ENCODE measurements at places on chromosomes 4 and X. TPM values are rescaled to one million over a fixed set of nuclear protein-coding genes. Genes with fewer than 3 reads are reported as not detected.

GRCh38 chr4:39712819-39713607, 15.1 kb downstream of the UBE2K start:
- H3K4me1 ChIP-seq = peaks cover 19% of the 10 kb centered on the region
- H3K36me3 ChIP-seq = peaks cover 3% of the 10 kb centered on the region
- no peak for DNase-seq
- peak overlapping the region; percentile 23 for H3K4me3 ChIP-seq
- H3K27me3 ChIP-seq = no peaks in the 10 kb centered on the region
- H3K27ac ChIP-seq = peak overlapping the region; percentile 54

DNA sequence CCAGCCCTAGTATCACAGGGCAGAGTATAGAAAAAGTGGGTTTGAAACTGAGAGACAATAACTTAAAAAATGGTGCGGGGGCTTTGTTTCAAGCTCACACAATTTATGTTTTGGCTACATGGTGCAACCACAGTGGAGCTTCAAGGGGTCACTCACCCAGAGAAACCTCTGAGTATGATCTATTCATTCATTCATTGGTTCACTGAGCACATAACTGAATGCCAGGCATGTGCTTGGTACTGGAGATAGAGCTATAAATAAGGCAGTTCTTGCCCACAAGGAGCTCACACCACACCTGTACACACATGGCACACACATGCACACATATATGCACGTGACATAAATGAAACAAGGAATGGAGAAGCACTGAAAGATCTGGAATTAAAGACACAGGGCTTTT, 171.4 kb downstream of the NHS start:
- H3K4me1 ChIP-seq = peaks cover 9% of the 10 kb centered on the region
- no peak overlapping the region for H3K4me3 ChIP-seq
- H3K27me3 ChIP-seq = no peaks in the 10 kb centered on the region
- H3K27ac ChIP-seq = no peak overlapping the region

DNA sequence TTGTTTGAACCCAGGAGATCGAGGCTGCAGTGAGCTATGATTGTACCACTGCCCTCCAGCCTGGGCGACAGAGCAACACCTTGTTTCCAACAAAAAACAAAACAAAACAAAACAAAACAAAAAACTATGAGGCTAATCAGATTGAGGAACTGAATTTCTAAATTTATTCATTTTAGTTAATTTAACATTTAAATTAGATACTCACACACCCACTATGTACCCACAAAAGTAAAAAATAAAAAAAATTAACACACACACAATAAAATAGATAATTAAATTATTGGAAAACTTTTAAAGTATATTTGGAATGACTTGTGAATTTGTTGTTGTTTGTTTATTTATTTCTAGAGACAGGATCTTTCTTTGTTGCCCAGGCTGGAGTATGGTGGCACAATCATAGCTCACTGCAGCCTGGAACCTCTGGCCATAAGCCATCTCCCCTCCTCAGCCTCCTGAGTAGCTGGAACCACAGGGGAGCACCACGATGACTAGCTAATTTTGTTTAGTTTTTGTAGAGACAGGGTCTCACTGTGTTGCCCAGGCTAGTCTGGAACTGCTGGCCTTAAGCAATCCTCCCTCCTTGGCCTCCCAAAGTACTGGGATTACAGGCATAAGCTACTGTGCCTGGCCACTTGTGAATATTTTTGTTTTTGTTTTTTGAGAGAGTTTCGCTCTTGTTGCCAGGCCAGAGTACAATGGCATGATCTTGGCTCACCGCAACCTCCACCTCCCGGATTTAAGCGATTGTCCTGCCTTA, 9.8 kb upstream of the ZNF157 start:
- no peak overlapping the region for H3K4me3 ChIP-seq
- no peaks in the 10 kb centered on the region for H3K36me3 ChIP-seq
- no peaks in the 10 kb centered on the region for H3K27me3 ChIP-seq
- no peak for DNase-seq

DNA sequence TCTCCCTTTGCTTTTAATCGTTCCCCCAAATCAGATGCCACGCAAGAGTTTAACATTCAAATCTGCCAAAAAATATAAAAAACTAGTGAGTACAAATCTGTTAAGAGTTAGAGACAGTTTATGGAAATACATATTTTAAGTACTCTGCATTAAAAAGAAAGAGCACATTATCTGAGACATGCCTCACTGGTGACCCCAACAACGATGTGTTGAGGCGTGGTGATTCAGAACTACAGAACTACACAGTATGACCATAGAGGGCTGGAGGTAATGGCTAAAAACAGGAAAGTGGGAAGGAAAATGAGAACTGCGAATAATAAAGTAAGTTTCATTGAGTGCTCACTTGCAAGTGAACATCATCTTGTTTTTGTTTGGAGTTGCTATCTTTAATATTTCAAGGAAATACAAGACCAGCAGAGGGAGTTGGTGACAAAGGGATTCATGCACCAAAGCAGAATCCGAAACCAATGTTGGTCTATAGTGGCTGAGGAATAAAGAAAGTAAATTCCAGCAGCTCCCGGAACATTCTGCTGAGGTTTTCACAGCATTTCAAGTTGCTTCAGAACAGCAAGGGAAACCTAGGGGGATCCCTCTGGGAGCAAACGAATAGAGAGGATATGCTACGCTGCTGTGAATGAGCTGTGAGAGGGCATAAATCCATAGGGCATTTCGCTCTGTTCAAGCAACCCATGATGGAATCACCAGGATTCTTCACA, 92.2 kb downstream of the DCHS2 start:
- peak overlapping the region; percentile 4 for H3K4me3 ChIP-seq
- H3K36me3 ChIP-seq = no peaks in the 10 kb centered on the region
- no peak overlapping the region for H3K27ac ChIP-seq
- DNase-seq = no peak

GRCh38 chr4:86038037-86038436, 321.8 kb downstream of the MAPK10 start:
- no peak overlapping the region for H3K27ac ChIP-seq
- H3K27me3 ChIP-seq = no peaks in the 10 kb centered on the region
- H3K36me3 ChIP-seq = no peaks in the 10 kb centered on the region
- no peak for DNase-seq
- no peak overlapping the region for H3K4me3 ChIP-seq
- H3K4me1 ChIP-seq = peaks cover 37% of the 10 kb centered on the region

GRCh38 chrX:69361311-69361845, 142.7 kb upstream of the NALF2 start:
- H3K27ac ChIP-seq = no peak overlapping the region
- peaks cover 20% of the 10 kb centered on the region for H3K4me1 ChIP-seq
- no peak overlapping the region for H3K4me3 ChIP-seq
- no peaks in the 10 kb centered on the region for H3K36me3 ChIP-seq
- H3K27me3 ChIP-seq = peaks cover 10% of the 10 kb centered on the region

DNA sequence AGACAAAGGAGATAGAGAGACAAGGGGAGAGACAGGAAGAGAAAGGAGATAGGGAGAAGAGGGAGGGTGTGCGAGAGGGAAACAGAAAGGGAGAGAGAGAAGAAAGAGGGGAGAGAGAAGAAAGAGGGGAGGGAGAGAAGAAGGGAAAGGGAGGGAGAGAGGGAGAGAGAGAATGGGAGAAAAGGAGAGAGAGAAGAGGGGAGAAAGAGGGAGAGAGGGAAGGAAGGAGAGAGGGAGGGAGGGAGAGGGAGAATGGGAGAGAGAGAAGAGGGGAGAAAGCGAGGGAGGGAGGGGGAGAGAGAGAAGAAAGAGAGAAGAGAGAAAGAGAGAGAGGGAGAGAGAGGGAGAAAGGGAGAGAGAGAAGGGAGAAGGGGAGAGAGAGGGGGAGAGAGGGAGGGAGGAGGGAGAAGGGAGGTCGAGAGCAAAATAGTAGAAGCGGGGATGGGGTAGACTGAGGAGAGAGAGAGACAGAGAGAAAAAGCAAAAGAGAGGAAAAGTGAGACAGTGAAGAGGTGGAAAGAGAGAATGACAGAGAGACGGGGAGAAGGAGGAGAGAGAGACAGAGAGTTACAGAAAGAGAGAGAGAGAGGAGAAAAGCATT, 218.2 kb downstream of the DHRSX start:
- H3K36me3 ChIP-seq = no peaks in the 10 kb centered on the region
- H3K4me1 ChIP-seq = no peaks in the 10 kb centered on the region
- H3K4me3 ChIP-seq = no peak overlapping the region
- no peak for DNase-seq

- no peaks in the 10 kb centered on the region for H3K4me1 ChIP-seq
- H3K4me3 ChIP-seq = no peak overlapping the region
- no peaks in the 10 kb centered on the region for H3K27me3 ChIP-seq
- no peaks in the 10 kb centered on the region for H3K36me3 ChIP-seq
Observed at GRCh38 chrX:125492439-125492838, 172.8 kb downstream of the TEX13C start.

GRCh38 chr4:184787766-184788503, 37.8 kb downstream of the ACSL1 start:
- H3K27ac ChIP-seq = no peak overlapping the region
- H3K36me3 ChIP-seq = peaks cover 10% of the 10 kb centered on the region
- no peak overlapping the region for H3K4me3 ChIP-seq
- no peaks in the 10 kb centered on the region for H3K27me3 ChIP-seq
- no peak for DNase-seq

DNA sequence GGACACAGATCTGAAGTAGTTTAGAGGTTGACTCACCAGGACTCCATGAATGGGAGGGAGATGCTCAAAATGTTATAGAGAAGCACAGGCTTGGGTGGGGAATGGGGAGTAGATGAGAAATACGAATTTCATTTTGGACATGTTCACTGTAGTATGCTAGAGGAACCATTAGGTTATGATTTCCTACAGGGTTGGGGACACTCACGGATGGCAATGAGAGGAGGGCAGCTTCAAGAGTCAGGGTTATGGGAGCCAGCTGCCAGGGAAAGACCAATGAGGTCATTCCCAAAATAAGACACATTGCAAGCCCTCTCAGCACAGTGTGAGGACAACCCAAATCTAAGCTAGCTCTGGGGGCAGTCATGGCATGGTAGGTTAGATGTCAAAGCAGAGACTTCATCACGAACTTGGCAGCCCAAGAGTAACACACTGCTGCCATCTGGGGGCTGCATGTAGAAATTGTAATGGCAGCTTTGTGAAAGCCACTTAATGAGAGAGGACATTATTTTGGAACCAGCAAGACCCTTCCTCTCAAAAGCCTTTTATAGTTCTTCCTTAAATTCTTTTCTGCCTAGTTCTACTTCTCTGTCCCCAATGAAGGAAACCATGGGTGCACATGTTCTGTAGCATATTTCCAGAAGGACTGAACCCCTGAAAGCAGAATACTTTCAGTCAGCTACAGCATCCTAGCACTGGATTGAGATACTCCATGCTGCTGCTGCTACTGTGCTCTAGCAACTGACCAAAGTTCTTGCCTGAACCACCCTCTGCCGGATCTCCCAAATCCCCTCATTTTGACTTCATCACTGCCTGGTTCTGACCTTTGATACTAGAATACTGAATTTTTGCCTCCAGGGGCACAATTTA, 16.2 kb upstream of the ZCCHC12 start:
- no peak overlapping the region for H3K27ac ChIP-seq
- no peak for DNase-seq
- H3K4me1 ChIP-seq = no peaks in the 10 kb centered on the region
- H3K36me3 ChIP-seq = no peaks in the 10 kb centered on the region
- no peaks in the 10 kb centered on the region for H3K27me3 ChIP-seq

DNA sequence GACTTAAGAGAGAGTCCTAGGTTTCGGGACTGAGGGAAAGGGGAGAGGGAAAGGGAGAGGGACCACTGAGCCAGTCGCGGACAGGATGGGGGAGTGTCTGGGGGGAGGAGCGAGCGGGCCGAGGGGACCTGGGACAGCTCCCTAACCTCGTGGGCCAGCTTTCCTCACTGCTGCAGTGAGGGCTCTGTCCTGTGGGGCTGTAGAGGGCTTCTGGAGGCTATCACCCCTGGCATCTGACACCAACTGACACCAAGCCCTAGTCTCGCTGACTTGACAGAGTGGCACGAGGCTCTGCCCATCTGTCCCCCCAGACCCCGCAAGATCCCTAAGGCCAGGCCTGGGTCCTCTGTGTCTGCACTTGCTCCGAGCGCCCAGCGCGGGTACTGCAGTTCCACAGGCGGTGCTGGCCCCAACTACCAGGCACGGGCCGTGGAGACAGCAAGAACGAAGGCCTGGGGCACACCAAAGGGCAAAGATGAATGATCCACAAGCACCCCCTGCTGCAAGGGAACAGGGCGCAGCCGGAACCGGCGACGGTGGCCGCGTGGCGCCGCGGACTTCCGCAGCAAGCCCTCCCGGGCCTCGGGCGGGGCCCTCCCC, 465 bp downstream of the HAUS7 start:
- no peaks in the 10 kb centered on the region for H3K36me3 ChIP-seq
- peak overlapping the region; percentile 75 for H3K4me3 ChIP-seq
- peak; percentile 94 for DNase-seq
- peaks cover 19% of the 10 kb centered on the region for H3K4me1 ChIP-seq
- H3K27ac ChIP-seq = no peak overlapping the region

- H3K36me3 ChIP-seq = no peaks in the 10 kb centered on the region
- H3K27me3 ChIP-seq = no peaks in the 10 kb centered on the region
Observed at GRCh38 chr4:148311526-148311925, 130.7 kb downstream of the NR3C2 start.

DNA sequence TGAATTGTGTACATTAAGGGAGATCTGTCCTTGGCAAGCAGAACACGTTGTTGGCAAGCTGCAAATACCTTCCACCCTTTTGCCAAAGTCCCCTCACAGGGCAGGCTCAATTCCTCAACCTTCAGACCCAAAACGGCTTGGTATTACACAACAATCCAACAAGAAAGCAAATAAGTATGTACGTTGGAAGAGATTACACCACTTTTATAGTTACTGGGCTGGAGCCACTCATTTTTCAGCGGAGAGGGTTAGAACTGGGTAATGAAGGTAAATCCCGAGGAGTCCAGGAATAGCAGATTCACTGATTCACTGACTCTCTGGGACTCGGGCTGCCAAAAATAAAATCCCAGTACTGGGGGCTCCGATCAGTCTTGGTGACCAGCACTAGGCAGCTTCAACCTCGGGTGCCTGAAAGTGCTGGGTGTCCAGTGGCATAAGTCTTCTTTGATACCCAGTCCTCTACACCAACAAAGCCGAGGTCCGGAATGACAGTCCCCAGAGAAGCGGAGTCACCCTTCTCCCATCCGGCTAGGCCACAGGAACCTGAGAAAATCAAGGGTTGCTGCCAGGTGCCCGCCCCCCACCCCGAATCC, 587 bp downstream of the TIMM8A start:
- peak overlapping the region; percentile 85 for H3K27ac ChIP-seq
- no peak for DNase-seq
- peak overlapping the region; percentile 89 for H3K4me3 ChIP-seq
- H3K4me1 ChIP-seq = peaks cover 5% of the 10 kb centered on the region

DNA sequence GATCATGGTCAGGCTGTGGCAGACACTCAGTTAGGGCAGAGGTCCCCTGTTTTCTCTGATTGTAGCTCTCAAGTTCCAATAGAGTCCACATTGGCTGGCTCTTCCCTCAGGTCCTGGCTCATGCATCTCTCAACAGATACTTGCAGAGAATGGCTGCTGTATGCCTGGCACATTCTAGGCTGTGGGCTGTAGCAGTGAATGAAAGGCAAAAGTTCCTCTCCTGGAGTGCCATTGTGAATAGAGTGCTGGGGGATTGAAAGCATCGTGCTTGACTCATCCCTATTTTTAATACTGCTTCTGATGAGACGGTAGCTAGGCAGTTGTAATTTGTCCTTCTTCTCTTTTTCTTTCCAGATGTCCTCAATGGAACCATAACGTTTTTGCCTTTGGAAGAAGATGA, 5.5 kb downstream of the TRMT44 start:
- DNase-seq = no peak
- H3K4me3 ChIP-seq = no peak overlapping the region
- peaks cover 17% of the 10 kb centered on the region for H3K4me1 ChIP-seq
- peaks cover 22% of the 10 kb centered on the region for H3K36me3 ChIP-seq
- no peaks in the 10 kb centered on the region for H3K27me3 ChIP-seq

Gene TLR8
- total RNA-seq = under 0.01 TPM

Gene CEP44
- total RNA-seq = 10.9 TPM

Gene ITM2A
- total RNA-seq = not detected

Gene UGT2A1
- total RNA-seq = not detected
